ENCODE measurements at places on chromosomes 4 and X.
A peak's percentile ranks its signal among the peaks of the same experiment; 100 is the strongest.

DNA sequence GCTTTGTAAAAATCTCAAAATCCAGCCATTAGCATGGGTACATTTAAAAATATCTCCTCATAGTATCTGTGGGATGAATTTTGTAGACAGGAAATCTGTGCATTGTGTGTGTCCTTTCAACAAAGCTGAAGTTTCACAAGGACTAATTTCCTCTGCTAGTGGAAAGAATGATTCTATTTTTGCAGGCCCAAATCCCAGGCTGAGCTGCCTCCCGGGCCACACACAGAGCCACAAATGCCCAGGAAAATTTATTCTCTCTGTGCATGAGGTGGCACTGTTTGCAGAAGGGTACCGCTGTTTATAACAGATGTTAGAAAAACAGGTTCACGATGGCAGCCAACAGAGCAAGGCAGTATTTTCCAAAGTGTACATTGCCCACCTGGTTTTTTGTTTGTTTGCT, 11.0 kb upstream of the VCX3B start:
- DNase-seq = no peak

DNA sequence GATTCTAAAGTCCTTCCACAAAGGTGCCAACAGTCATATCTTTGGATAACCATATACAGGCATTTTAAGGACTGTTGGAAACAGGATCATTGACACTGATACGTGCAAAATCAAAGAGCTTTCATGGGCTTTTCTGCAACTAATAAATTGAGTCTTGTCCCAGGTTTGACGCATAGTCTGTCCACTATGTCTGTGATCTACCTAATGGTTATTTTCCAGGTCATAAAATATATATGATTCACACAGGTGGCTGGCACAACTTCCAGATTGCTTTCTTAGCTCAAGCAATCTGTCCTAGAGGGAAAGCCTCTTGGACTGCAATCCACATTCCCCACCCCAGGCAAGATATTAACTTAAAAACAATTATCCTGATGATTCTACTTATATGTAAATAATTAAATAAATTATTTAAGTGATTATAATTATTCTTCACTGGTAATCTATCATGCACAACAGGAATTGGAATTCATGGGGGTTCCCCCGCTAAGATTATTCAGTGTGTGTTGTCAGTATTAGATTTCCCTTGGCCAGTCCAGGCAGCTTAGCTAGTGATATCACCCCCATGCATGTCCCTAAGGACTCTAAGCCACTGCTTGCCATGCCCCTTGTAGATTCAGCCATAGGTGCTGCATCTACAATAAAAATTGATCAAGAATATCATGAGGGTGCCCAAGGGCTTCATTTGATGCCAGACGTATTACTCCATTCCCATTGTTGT, 97.8 kb downstream of the TLL1 start:
- no peak for DNase-seq

- DNase-seq = no peak
These were observed 162.5 kb downstream of the SOX3 start for GRCh38 chrX:140342410-140342809.

- no peak for DNase-seq
These were observed 165.1 kb upstream of the TTC29 start for GRCh38 chr4:147110473-147111367.

- DNase-seq = no peak
These were observed 18.3 kb downstream of the L1CAM start for GRCh38 chrX:153867671-153868070.

DNA sequence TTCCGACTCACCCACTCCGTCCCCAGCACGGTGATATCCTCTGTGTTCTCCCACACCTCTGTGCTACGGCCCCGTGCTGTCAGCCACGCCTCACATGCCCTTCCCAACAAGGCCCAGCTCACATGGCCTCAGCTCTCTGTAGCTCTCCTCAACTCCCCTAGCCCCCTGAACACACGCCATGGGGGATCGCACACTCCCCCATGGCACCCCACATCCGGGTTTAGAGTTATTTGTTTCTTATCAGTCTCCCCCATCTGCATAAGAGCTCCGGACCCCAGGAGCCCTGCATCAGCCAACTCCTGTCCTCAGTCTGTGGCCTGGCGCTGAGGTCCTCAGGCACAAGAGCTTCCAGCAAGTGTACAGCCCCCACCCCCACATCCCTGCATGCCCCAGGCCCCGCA, 7.0 kb downstream of the C4orf50 start:
- no peak for DNase-seq

DNA sequence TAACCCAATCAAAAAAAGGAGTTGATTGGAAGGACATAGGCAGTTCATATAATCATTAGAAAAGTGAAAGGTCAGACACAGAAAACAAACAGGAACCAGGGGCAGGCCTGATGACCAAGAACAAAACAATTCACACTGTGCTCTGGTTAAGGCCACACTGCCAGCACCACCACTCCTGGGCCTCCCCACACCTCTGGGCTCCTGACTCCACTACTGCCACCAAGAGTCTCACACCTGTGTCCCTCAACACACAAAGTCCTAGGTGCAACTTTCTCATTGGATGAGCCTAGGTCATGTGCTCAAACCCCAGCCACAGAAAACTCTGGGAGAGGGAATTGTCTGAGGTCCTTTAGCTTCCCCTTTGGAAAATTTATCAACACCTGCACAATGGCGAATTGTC, 11.1 kb upstream of the FAM9C start:
- no peak for DNase-seq

- no peak for DNase-seq
These were observed 16.5 kb downstream of the RNF212 start for GRCh38 chr4:1096841-1097240.

DNA sequence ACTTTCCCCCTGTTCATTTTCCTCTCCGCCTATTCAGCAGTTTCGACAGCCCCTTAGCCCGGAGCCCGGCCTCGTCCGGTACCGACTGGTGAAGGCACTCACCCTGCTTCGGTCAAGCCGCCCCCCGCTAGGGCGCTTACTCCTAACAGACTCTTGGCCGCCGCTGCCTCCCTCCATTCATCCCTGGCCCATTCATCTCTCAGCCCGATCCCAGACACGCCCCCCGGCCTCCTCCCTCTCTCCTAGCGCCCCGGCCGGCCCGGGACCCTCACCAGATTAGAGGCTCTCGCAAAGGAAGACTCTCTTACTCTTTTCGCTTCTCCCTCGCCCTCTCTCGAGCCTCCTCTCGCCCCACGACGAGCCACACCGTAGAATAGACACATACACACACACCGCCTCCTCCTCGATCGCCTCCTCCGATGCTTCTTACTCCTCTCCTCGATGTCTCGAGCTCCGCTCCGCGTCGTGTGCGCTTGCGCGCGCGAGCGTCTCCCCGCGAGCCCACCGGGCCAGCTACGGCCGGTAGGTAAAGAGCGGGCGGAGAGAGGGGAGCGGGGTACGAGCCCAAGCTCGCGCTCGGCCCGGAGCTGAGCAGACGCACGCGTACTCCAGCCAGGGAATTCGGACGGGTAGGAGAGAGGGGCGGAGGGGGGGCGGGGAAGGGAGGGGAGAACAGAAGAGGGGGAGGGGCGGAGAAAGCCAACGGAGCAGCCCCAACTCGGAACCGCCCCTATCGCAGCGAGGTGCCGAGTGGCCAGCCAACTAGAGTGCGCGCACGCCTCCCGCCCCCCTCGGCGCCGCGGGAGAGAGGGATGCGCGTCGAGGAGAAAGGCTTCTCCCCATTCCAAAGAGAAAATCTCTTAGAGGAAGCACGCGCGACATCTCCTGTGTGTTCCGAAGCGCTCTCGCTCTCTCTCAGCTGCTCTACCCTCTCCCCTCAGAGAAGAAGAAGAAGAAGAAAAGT, at the start of gene WNK3:
Gene WNK3, minus strand, starts transcription at position 633 of the 964 bp plus-strand sequence.
- peak; percentile 4 for DNase-seq

DNA sequence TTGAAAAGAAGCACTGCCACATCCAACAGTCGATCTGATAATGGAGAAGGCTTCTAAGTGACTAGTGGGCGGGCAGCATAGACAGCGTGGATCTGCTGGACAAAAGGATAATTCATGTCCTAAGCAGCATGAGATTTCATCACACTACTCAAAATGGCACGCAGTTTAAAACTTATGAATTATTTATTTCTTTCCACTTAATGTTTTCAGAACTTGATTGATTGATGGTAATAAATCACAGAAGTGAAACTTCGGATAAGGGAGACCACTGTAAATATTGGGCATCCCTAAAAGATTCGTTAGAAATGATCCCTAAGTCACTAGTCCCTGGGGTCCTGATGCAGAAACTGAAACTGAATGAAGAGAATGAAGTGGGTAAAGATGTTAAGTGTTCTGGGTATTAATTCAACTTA, 93.0 kb upstream of the ANK2 start:
- DNase-seq = no peak

- no peak for DNase-seq
These were observed 146.9 kb downstream of the STIM2 start for GRCh38 chr4:27007507-27007906.

DNA sequence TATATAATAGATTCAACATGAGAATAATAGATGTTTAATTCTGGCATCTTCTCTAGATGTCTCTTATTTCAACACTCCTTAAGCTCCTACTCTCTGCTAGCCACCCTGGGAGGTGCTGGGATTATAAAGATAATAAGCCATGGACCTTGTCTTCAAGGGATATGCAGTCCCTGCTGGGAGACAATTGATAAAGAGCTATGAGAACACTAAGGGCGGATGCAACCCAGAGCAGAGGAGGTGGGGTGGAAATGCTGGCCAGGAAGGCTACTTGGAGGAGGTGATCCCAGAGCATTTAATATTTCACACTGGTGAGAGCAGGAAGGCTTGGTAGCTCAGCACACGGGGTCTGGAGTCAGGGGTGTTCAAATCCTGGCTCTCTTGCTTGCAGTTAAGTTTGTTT, 18.3 kb upstream of the PGRMC2 start:
- no peak for DNase-seq

DNA sequence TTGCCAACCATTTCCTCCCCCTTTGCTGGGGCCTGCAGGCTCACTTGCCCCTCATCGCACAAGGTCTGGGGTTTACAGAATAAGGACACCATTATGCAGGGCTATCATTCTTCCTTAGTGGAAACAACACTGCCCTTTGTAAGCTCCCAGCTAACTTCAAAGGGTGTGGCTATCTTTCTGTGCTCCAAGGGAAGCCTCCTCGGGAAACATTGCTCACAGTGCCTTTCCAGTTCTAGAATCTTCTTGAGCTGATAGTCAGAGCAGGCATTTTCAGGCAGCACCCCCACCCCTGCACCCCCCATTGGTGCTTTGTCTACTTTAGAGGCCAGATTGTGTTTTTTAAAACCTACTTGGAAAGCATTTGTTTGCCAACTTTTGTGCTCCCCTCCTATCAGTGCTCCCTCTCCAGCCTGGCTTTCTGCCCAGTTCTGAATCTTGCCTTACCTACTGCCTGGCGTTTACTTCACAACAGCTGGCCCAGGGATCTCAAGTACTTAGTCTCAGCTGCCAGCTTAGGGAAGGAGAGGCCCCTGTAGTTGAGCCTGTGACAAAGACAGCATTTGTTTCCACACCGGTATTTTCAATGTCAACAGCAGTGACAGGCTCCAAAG, 53.5 kb downstream of the PLAC1 start:
- DNase-seq = no peak

- no peak for DNase-seq
These were observed 333.8 kb upstream of the PCDH7 start for GRCh38 chr4:30386266-30386895.

DNA sequence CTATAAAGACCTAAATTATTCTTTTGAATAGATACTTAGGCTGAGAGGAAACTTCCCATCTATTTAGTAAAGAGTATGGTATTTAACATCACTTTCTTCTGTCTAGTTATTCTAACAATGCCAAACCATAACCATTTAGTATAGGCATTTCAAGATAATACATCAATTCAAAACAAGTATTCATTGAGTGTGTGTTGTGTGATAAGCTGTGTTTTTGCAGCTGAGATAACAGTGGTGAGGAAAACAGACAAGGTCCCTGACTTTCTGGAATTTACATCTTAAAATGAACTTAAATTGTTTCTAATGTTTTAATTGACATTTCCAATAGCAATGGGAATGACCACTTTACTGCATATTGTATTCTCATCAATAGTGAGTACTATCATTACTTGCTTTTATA, 22.4 kb upstream of the TSPAN5 start:
- DNase-seq = no peak

GRCh38 chrX:132092439-132093065, 35.3 kb downstream of the FRMD7 start:
- DNase-seq = peak; percentile 7

GRCh38 chrX:38804682-38805431, 3.6 kb downstream of the MID1IP1 start:
- peak; percentile 2 for DNase-seq

GRCh38 chr4:80081566-80081965, 8.5 kb upstream of the ANTXR2 start:
- DNase-seq = no peak

DNA sequence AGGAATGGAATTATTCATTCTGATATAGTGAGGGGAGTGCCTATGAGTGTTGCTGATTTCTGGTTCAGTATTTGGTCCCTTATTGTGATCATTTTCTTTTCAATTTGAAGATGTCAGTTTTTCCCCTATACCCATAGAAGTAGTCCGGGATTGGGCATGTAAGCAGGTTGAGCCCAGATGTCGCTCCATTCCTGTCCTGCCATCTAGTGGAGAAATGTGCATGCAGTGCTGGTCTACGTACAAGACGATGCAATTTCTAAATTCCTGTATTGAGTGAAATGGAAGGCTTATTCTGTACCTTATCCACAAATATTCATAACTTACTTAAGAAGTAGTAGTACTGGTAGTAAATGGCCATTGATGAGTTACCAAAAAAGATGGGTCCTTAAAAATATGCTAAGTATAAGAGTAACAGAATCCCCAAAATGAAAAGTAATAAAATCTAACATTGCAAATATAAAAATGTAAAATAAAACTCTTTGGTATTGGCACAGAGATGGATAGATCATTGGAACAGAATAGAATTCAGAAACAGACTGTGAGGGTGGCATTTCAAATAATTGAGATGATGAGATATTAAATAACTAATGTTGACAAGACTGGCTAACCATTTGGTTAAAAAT, 60.9 kb downstream of the UGT8 start:
- DNase-seq = no peak

- no peak for DNase-seq
These were observed 43.3 kb downstream of the DHRSX start for GRCh38 chrX:2457289-2458133.
